ENCODE measurements at places on chromosomes 13 and 19.

DNA sequence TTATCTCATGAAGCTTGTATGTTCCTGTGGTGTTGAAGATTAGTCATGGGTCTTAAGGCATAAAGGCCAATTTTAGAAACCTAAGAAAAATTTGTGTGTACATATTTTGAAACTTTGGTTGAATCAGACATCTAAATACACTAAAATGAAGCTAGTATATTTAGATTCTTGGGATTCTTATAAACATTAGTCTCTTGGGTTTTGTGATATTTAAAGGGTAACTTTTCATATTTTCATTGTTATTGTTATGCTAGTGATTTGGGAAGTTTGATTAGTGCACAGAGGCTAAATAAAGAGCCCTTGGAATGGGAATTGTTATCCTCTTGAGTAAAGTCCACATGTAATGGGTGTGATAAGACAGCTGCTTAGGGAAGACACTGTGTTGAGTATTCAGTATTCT is 24.5 kb downstream of the UBA2 start:
- no peak for DNase-seq

GRCh38 chr19:22609630-22610029 is 24.5 kb upstream of the ZNF492 start:
- DNase-seq, result no peak

DNA sequence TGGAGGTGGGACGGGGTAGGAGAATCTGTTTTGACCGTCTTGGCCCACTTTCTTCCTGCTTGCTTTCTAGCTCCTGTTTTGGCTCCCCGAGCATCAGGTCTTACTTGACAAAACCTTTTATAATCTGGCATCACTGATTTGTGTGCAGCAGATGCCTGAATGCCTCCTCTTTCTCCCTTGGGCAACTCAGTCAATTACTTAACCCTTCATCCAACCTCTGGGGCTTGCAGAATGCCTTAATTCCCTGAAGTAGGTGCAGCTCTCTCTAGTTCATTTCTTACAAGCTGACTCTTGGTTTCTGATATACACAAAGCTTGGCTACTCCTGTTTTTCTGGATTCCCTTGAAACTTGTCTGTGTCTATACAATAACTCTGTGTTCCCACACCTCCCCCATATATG is 5.7 kb upstream of the NUP58 start:
- DNase-seq, result no peak

GRCh38 chr13:73702419-73703071 is 431.7 kb downstream of the KLF12 start:
- no peak for DNase-seq

DNA sequence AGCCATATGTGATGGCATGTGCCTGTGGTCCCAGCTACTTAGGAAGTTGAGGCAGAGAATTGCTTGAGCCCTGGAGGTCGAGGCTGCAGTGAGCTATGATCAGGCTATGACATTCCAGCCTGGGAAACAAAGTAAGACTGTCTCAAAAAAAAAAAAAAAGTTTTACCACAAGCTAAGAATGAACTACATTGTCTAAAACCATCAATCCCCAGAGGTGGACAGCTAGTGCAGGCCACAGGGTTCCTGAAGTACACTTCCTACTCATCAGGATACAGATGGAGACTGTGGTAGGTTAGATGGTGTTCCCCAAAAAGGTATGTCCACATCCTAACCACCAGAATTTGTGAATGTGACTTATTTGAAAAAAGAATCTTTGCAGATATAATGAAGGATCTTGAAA is 63.5 kb upstream of the DOCK9 start:
- DNase-seq, result no peak

GRCh38 chr19:5247957-5248705 is 92.5 kb downstream of the PTPRS start:
- DNase-seq, result no peak

- DNase-seq, result no peak
These were observed 1193.5 kb downstream of the PCDH9 start for GRCh38 chr13:66036636-66037035.

DNA sequence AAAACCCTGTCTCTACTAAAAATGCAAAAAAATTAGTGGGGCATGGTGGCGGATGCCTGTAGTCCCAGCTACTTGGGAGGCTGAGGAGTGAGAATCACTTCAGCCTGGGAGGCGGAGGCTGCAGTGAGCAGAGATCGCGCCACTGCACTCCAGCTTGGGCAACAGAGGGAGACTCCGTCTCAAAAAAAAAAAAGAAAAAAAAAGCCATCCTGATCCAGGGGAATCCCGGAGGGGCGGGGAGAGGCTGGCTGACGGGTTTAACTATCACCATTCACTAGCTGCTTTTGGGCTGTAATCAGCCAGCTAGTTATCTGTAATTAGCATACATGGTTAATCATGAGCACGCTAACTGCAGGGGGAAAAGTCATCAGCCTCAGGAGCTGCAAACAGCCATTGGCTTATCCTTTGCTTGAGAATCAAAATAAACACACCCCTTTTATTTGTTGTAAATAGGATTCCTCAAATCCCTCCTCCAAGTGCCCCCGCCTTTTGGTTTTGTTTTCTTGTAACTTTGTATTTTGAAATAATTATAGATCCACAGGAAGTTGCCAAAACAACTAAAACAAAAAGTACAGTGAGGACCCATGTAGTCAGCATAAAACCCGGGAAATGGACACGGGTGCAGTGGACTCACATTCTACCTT is 9.6 kb downstream of the FSD1 start:
- DNase-seq, result no peak

DNA sequence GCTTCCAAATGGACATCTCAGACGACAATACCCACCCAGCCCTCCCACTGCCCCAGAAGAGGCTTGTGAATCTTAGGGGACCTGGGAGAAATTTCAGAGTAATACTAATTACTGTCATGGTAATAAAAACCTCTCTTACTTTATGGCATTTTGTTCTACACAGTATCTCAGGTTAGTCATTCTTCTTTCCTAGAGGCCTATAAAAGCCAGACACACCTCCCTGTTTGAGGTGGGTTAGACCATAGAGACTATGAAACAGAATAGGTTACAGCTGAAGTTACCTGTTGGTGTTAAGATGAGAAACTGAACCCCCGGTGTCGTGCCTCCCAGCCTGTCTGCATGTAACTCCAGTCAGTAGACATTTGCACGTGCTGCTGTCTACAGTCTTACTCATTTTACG is 113.9 kb downstream of the SLC7A1 start:
- no peak for DNase-seq

DNA sequence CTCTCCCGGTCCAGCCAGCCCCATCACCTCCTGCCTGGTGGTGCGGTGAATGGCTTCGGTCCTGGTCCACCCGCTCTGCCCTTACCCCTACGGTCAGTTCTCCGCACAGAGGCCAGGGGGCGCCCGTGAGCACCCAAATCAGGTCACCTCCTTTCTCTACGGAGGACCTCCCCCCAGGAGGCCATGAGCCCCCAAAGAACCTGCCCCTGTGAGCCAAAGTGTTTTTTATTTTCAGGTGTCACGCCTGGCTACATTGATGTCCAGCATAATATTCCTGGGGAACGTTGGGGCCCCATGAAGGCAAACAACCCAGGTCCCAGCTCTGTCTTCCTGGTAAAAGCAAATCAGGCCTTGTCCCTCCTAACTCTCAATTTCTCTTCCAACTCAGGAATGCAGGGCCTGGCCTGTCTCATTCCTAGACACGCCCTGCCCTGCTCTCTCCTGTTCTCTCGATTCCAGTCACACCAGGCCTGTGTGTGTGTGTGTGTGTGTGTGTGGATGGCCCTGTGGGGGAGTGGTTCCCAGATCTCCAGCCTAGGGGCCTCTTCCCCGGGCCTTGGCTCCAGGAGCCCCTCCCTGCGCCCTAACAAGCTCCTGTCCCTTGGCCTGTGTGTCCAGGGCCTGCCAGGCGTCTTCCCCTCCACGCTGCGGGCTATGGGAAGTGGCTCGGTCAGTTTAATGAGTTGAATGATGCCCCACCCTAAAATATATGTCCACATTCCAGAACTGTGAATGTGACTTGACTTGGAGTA is 9.7 kb upstream of the GIPC1 start:
- DNase-seq, result no peak

DNA sequence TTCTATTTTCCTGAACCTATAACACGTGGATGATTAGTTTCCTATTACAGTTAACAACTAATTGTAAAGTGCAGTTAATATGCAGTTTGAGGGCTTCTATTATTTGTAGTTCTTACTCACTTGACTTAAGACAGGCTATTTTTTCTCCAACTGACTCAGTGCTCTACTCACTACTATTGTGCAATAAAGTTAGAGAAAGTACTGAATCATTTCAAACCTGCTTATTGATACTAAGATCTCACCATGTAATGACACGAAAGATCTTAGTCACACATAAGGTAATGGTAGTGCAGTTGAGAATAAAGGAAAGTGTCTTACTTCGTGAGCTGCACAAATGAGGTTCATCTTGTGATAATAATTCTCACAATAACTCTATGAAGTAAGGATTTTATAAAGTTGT is 22.8 kb upstream of the ITM2B start:
- no peak for DNase-seq

DNA sequence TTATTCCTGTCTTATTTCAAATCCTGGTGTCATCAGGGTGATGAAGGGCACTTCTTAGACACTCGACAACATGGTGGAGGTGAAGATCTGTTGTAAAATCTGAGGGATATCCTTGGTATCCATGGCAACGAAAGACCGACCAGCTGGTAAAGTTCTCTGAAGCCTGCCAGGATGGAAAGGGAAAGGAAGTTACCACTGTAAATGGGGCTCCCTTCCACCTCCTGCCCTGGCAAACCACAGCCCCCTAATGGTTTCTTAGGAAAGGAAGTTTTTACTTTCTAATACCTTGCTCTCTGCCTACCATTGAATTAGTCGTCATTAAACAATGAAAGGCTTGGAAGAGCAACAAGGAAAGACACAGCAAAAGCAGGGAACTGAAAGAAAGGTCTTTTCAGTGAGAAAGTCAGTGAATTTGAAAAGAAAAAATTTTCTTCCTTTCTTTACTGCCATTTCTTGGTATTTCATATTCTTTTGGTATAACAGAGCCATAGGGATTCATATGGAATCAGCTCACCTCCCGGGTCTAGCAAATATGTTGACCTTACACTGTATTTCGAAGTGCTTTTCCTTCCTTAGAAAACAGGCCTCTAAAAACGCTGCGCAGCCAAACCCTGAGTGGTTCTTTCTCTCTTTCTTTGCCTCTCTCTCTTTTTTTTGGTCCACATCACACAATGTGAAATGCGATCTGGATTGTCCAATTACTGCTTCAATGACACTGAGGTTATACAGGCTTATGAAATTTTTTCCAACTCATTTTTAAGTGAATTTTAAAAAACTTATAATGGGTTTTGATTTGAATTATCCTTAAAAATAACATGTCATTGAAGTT is 111.0 kb downstream of the RGCC start:
- DNase-seq, result no peak

DNA sequence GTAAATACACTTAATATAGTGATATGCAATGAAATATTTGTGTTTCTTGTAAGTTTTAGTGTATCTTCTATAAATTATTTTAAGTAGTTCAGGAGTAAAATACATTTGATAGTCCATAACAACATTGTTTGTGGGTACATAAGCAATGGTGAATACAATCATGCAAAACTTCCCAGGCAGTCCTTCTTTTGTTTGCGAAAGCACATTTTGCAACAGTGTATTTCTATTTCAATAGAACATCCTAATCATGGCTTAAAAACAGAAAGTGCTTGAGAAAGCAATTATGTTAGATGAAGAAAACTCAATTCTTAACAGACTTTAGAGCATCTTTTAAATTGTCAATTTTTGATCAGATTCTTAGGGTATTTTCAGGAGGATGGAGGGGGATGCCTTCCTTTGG is 155.6 kb downstream of the POSTN start:
- no peak for DNase-seq

DNA sequence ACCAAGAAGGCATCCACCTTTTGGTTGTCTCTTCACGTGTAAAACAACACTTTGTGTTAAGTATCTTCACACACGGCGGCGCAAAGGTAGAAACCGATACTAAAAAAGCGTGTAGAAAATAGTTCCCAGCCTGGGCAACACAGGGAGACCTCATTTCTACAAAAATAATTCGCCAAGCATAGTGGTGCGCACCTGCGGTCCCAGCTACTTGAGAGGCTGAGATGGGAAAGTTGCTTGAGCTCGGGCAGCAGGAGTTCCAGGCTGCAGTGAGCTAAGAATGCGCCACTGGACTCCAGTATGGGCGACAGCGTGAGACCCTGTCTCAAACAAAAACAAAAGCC is 573 bp upstream of the ERCC5 start:
- no peak for DNase-seq

DNA sequence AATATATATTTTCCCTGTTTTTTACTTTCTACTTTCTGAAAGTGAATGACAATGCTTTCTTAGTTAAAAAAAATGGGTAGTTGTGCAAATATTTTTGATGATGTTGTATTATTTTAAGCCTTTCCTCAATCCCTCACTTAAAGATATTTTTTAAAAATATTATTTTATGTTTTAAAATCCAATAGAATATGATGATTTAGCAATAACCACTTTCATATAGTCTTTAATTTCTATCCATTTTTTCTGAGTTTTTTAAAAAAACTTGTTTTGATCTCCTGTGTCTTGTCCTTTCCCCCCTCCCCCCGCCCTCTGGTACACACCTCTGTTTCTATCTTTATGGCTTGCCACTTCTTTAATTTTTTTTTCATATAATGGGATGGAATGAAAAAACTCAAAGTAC is 362.0 kb upstream of the SLITRK6 start:
- no peak for DNase-seq
